Activated T-helper 17 cell treated with anti-CD3 and anti-CD28 coated beads, Interleukin-2, amount 50 U/mL, for 72 hours (primary cell): ENCODE measurements at places on chromosomes 16 and 17. TPM values are rescaled to one million over a fixed set of nuclear protein-coding genes. Genes with fewer than 3 reads are reported as not detected.
A peak's percentile ranks its signal among the peaks of the same experiment; 100 is the strongest.

Gene AGRP
- not detected for total RNA-seq

Gene SULT1A3
- 39.5 TPM for total RNA-seq

Gene ACLY
- total RNA-seq: 222 TPM

Gene KREMEN2
- total RNA-seq: not detected

Gene PIK3R6
- total RNA-seq: 4.6 TPM

Gene CLEC18B
- 2.0 TPM for total RNA-seq

DNA sequence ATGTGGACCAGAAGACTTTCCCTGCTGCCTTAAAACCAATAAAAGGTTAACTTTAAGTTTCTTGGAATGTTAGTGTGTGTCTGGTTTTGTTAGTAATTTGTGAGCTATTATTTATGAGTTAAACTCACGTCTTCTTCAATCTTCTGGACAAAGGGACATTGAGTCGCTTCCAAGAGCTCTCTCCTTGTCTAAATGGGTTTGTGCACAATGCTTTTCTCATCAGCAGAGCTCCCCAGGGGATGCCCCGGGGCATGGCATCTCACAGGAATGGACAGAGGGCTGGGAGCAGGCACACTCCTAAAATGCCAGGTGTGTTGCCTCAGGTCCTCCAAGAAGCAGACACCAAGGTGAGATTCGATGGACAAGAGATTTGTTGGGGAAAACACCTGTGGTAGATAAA, 90.5 kb downstream of the RGS9 start:
- no peak for ATAC-seq

DNA sequence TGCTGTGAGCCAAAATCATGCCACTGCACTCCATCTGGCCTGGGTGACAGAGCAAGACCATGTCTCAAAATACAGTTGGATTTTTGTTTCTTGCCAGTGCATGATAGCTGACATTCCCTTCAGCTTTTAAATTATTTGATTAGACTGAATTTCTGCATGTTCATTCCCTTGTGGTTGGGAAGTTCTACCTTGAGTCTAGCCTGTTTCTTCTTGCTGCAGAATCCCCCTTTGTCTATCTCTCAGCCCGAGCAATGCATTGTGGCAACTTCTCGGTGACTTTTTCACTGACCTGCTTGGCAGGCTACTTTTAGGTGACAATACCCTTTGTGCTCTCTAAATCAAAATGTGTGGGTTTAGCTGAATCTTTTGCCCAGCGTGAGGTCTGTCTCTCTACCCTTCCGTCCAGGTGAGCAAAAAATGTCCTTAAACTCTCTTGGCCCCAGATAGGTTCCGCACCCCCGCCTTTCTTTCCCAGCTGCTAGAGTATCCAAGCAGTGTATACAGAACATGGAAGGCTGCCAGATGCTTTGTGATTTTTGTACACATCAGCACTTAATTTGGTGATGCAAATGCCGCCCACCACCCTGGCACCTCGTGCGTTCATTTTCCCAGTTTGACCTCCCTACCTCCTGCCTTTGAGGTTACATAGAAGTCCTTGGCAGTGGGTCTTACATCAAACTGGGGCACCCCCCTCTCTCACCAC, 130.2 kb downstream of the ABCC6 start:
- ATAC-seq: no peak

DNA sequence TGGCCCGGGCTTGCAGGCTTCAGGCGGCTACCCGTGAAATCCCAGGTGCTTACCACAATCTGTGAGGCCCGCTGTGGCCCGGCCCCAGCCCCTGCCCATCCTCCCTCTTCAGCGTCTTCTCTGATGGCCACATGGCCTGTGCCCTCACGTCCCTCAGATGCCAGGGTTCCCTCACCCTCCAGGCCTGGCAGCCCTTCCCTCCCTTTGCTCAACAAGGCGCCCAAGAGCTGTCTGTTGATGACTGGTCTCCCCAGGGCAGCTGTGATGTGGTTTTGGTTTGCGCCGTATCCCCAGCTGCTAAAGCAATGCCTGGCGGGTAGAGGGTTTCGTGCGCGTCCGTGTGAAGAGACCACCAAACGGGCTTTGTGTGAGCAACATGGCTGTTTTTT, 35.1 kb downstream of the PMM2 start:
- no peak for ATAC-seq

GRCh38 chr16:65510850-65511249, 389.0 kb upstream of the CDH11 start:
- ATAC-seq: no peak

- ATAC-seq: no peak
Measured at GRCh38 chr16:26701243-26701886, 365.4 kb upstream of the C16orf82 start.

DNA sequence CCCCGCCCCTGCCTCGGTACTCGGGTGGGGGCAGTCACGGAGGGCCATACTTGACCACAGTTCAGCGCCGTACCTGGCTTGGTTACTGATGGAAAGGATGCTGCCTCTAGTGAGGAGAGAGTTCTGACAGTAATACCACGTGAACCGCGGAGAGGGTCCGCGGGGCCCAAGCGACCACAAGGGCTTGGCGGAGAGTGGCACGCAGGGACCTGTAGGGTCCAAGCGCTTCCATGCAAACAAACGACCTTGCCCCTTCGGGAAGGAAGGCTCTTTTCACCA, 9.2 kb downstream of the KDM6B start:
- peak; percentile 1 for ATAC-seq

GRCh38 chr16:68242926-68243858, 2.0 kb upstream of the PLA2G15 start:
- ATAC-seq: no peak

DNA sequence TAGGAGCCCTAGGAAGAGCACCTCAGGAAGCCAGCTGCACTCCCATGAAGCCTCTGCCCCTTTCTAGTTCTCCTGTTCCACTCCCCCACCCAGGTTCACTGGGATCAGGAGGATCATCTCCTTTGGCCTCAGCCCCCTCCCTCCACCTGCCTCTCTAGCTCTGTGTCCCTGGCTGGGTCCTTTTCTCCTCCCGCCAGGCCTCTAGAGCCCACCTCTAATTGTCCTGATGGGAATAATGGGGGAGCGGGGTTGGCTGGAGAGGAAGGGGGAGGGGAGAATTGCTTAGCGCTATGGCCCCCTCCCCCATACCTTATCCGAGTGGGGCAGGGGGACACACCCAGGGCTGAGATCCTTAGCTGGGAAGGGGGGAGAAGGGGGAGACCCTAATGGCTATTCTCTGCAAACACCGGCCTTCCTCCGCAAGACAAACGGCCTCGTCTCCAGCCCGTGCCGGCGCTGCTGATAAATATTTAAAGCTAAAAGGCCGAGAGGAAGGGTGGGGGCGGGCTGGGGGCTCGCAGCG, 997 bp downstream of the HOXB7 start:
- ATAC-seq: no peak

- peak; percentile 1 for ATAC-seq
Measured at GRCh38 chr17:48577330-48577945, 712 bp downstream of the HOXB4 start.

DNA sequence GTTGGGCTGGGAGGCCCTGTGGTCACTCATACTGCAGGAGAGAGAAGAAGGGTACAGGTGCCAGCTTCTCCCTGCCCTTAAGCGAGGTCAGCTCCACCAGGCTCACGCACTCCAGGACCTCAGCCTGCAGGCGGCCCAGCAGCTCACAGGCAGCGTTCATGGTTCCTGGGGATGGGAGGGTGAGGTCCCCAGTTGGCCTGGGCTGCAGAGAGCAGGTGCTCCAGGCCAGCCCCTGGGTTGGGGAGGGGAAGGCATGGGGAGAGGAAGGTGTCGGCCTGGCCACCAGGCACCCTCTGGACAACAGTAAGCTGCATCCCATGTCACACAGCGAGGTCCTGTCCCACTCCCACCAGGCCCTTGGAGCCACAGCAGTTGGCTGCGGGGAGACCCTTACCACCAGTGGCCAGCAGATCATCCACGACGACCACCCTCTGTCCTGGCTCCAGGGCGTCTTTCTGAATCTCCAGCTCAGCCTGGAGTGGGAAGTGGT, 2.0 kb downstream of the APRT start:
- no peak for ATAC-seq

- no peak for ATAC-seq
Measured at GRCh38 chr17:46013502-46014165, 14.6 kb downstream of the STH start.

- ATAC-seq: no peak
Measured at GRCh38 chr17:4090898-4091297, 51.9 kb downstream of the ZZEF1 start.

DNA sequence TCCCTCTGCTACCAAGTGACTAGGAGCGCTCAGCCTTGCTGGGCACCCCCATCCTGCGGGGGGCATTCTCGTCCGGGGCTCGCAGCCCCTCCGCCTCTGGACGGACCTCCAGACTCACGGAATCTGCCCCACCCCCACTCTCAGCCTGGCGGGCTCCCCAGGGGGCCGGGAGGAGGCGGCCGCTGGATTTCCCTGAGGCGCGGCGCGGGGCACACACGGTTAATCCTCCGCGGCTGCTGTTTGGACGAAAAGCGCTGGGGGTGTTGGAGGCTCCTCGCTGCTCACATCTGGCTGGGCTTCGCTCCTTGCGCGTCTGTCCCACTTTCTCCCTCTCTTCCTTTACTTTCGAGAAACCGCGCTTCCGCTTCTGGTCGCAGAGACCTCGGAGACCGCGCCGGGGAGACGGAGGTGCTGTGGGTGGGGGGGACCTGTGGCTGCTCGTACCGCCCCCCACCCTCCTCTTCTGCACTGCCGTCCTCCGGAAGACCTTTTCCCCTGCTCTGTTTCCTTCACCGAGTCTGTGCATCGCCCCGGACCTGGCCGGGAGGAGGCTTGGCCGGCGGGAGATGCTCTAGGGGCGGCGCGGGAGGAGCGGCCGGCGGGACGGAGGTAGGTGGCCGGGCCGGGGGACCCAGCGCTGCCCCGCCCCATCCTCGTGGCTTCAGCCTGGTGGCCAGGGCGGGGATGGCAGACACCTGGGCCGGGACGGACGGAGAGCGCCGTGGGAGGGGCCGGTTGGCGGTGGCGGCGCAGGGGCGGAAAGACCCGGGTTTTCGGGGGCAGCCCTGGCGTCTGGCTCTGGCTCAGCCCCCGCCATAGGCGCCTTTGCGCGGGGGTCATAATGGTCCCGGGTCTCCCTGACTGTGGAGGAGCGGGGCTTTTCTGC, at the start of gene C1QTNF1:
Gene C1QTNF1 (plus strand): TSS at position 284 of the 886 bp plus-strand sequence. CDS start 19,800 bp downstream, outside the sequence.
- peak; percentile 80 for ATAC-seq

DNA sequence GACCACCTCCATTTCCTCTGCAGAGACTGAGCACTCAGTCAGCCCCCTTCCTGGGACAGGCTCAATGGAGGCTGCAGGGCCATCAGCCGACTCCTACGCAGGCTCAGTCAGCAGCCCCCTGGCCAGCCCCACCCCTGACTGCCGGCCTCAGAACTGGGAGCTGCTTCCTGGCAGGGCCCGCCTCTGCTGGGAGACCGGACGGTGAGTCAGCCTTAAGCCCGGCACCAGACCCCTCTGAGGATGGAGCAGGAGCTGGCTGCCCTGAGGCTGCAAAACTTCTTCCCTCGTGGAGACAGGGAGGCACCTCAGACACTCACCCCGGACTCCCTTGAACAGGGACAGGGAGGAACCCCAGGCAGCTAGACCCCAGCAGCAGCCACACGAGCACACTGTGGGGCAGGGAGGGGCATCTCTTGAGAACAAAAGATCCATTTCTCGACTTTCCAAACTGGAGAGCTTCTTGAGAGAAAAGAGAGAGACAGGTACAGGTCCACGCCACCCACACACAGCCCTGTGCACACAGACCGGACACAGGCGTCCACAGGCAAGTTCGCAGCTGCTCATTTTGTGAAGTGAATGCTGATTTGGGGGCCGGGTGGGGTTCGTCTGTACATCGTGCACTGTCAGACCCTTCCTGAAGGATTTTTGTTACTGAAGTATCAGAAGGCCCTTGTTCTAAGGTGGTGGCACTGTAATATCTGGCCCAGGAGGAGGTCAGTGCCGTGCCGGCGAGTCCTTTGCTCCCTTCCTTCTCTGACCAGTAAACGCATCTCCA, 1.3 kb upstream of the TUBB3 start:
- no peak for ATAC-seq

DNA sequence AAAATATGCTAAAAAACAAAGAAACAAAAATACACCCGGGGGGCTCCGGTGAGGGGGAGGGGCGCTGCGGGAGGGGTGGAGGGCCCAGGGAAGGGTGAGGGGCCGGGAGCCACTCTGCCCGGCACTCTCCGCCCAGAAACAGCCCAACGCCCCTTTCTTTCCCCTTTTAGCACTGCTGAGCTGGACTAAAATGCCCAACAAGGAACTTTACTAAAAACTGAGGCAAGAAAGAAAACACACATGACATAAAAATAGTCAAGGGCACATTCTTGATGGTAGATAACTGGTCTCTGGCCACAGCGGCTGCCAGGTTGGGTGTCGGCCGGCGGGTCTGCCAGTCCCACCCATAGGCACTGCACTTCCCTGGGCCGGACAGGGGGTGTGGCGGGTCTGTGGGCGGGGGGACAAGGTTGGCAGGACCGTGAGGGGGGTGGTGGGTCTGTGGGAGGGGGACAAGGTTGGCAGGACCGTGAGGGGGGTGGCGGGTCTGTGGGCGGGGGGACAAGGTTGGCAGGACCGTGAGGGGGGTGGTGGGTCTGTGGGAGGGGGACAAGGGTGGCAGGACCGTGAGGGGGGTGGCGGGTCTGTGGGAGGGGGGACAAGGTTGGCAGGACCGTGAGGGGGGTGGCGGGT, 20.9 kb downstream of the METRNL start:
- no peak for ATAC-seq

DNA sequence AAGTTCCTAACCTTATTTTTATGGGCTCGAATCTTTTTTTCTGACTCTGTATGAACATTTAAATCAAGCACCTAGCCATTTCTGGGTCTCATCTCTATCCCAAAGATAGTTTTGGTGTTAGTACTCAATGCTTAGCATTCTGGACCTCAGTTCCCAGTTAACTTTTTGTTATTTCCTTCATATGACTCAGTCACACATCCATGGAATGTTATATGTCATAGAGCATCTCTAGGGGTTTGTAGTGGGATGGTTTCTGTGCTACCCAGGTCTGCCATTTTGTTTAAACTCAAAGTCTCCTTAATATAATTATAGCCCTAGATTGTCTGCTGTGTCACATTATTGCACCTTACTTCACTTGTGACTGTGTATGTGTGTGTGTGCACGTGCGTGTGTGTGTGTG, 90.1 kb downstream of the EFCAB13 start:
- ATAC-seq: no peak

DNA sequence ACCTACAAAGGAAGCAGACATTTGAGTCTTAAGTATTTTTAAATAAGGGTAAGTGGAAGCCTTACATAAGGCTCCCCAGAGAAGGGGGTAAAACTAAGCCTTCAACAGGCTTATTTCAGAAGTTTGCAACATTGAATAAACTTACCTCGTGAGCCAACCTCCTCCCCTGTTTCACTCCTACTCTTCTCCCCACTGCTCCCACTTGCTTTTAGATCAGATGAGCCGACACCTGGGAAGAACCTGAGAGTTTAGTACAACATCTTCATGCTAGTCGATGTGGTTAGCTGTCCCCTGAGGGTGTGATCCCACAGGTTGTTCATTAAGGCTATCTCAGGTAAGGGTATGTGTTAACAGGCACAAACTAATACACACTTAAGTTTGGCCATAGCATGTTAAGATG, 13.8 kb downstream of the ZP2 start:
- no peak for ATAC-seq

- no peak for ATAC-seq
Measured at GRCh38 chr17:27529230-27529796, 73.1 kb downstream of the KSR1 start.

GRCh38 chr17:57983446-57983845, 4.6 kb downstream of the VEZF1 start:
- ATAC-seq: no peak
